Mammary microvascular endothelial cell (primary cell): ENCODE measurements at places on chromosomes 3 and 15. TPM values are rescaled to one million over a fixed set of nuclear protein-coding genes. Genes with fewer than 3 reads are reported as not detected.

Gene ADIPOQ
- total RNA-seq = not detected in 2 replicates

Gene GOLGA6B
- not detected in 2 replicates for total RNA-seq

Gene OIP5
- total RNA-seq = 26.2 and 27.7 TPM in 2 replicates

Gene CCR3
- not detected in 2 replicates for total RNA-seq

Gene SMAD6
- total RNA-seq = 24.8 and 25.6 TPM in 2 replicates

Gene TUSC7
- total RNA-seq = not detected in 2 replicates

Gene SYNPR
- not detected in 2 replicates for total RNA-seq

Gene CYB561D2
- total RNA-seq = 37.2 and 39.8 TPM in 2 replicates

Gene SCAANT1
- not detected in 2 replicates for total RNA-seq

Gene CFAP91
- total RNA-seq = 0.20 TPM in 1 of 2 replicates, not detected in the other

Gene CCDC13
- total RNA-seq = not detected in 2 replicates

Gene NR2F2
- total RNA-seq = 19.5 and 21.6 TPM in 2 replicates

Gene EPHB3
- not detected in 2 replicates for total RNA-seq

Gene MME
- 3.8 and 5.6 TPM in 2 replicates for total RNA-seq

Gene TNIK
- 6.9 and 7.3 TPM in 2 replicates for total RNA-seq

Gene STXBP5L
- not detected in 2 replicates for total RNA-seq

Gene SH3BP5
- total RNA-seq = 50.7 and 51.1 TPM in 2 replicates

Gene NUP210
- total RNA-seq = 0.33 and 0.59 TPM in 2 replicates

Gene CPN2
- not detected in 2 replicates for total RNA-seq

Gene DUOX1
- not detected in 2 replicates for total RNA-seq

Gene HYAL3
- total RNA-seq = 6.6 and 15.1 TPM in 2 replicates

Gene BCHE
- 0.39 and 1.2 TPM in 2 replicates for total RNA-seq

Gene TMEM266
- not detected in 2 replicates for total RNA-seq

Gene PPP1R14D
- not detected in 2 replicates for total RNA-seq

Gene POC1A
- 14.8 and 19.7 TPM in 2 replicates for total RNA-seq

Gene KNG1
- total RNA-seq = not detected in 2 replicates

Gene GABRA5
- not detected in 2 replicates for total RNA-seq

Gene GNAT1
- total RNA-seq = 0.13 TPM in 1 of 2 replicates, not detected in the other

Gene ALG1L2
- not detected in 2 replicates for total RNA-seq

Gene MST1R
- 0.79 and 1.7 TPM in 2 replicates for total RNA-seq

Gene RASL12
- not detected in 2 replicates for total RNA-seq

Gene ARGFX
- total RNA-seq = not detected in 2 replicates

Gene STRIT1
- total RNA-seq = not detected in 2 replicates

Gene NME9
- 0.07 TPM in 1 of 2 replicates, not detected in the other for total RNA-seq

Gene NEK10
- 0.13 and 0.30 TPM in 2 replicates for total RNA-seq

Gene ISLR
- not detected in 2 replicates for total RNA-seq

Gene CACNA2D3
- total RNA-seq = not detected in 2 replicates

Gene LYZL4
- total RNA-seq = not detected in 2 replicates

Gene FBXO40
- not detected in 2 replicates for total RNA-seq

Gene FSIP1
- 0.30 and 0.47 TPM in 2 replicates for total RNA-seq

Gene C3orf22
- total RNA-seq = not detected in 2 replicates

Gene LSAMP
- not detected in 2 replicates for total RNA-seq

Gene SLC28A2
- total RNA-seq = not detected in 2 replicates

Gene FES
- 108 and 121 TPM in 2 replicates for total RNA-seq

Gene SLC12A1
- not detected in 2 replicates for total RNA-seq

Gene FSTL1
- total RNA-seq = 244 and 258 TPM in 2 replicates

Gene CFAP100
- total RNA-seq = not detected in 2 replicates

Gene SERPINI2
- total RNA-seq = not detected in 2 replicates

Gene SLC28A1
- total RNA-seq = not detected in 2 replicates

Gene ZNF717
- 1.4 and 3.6 TPM in 2 replicates for total RNA-seq

Gene CLDN16
- total RNA-seq = 0.13 and 0.39 TPM in 2 replicates

Gene CCDC80
- 5.4 and 6.0 TPM in 2 replicates for total RNA-seq

Gene NGLY1
- 22.7 and 23.0 TPM in 2 replicates for total RNA-seq

Gene CERS3
- total RNA-seq = not detected in 2 replicates

Gene MASP1
- total RNA-seq = 0.13 TPM in 1 of 2 replicates, not detected in the other

Gene SAMD7
- not detected in 2 replicates for total RNA-seq
